Mesothelial cell of epicardium (in vitro differentiated cells): ENCODE measurements at places on chromosomes 5 and 9.
A peak's percentile ranks its signal among the peaks of the same experiment; 100 is the strongest.

DNA sequence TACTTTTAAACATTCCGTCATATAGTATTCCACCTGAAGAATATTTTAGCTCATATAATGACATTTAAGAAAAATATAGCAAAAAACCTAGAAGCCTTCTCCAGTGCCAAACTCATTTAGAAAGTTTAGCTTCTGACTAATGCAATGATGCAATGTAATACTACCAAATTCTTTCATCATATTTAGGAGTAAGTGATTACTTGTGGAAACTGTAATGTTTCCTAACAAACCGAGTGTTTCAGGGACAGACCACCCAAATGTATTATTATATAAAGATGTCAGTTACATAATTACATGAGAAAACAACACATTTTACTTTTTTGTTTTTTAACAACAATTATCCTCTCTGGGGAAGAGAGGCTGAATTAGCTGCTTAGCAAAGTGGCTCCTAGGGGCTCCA, 316.2 kb downstream of the ARL15 start:
- no peak for DNase-seq

- DNase-seq = no peak
Observed at GRCh38 chr5:135724617-135725016, 109.8 kb upstream of the SLC25A48 start.

DNA sequence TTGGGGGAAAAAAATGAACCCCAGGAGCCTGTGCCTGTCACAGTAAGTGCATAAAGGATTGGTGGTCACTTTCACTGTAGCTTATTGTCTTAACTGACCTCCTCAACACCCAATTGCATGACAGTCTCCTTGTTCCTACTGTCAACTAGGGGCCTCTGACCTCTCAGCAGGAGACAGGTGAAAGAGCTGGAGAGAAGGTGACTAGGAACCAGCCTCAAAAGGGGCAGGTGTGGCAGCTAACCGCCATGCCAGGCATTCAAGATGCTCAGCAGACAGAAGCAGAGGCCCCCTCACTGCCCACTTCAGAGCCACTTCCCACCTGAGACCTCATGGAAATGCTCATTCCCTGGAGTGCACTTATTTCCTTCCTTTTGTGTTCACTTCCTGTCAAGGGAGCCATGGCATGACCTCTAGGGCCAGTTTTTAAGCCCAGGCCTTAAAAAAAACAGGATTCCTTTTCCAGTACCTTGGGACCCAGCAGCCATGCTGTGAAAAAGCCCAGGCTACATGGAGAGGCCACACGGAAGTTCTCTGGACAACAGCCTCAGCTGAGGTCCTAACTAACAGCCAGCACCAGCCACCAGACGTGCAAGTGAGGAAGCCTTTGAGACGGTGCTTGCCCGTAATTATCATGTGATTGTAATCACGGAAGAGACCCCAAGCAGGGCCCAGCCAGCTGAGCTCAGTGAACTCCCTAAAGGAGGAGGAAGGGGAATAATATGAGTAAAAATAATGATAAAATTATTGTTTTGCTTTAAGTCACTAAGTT, 74.9 kb downstream of the NSUN2 start:
- DNase-seq = no peak

DNA sequence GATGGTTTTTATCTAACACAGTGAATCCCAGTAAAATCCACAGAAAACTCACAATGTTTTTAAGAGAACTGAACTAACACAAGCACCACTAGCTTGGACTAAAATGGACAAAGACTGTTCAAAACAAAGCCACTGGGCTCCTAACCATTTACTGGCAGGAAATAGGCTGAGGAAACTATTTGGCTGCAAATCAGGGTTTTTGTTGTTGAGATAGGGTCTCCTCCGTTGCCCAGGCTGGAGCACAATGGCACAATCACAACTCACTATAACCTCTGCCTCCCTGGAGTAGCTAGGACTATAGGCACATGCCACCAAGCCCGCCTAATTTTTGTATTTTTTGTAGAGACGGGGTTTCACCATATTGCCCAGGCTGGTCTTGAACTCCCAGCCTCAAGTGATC, 99.7 kb downstream of the THBS4 start:
- DNase-seq = no peak

DNA sequence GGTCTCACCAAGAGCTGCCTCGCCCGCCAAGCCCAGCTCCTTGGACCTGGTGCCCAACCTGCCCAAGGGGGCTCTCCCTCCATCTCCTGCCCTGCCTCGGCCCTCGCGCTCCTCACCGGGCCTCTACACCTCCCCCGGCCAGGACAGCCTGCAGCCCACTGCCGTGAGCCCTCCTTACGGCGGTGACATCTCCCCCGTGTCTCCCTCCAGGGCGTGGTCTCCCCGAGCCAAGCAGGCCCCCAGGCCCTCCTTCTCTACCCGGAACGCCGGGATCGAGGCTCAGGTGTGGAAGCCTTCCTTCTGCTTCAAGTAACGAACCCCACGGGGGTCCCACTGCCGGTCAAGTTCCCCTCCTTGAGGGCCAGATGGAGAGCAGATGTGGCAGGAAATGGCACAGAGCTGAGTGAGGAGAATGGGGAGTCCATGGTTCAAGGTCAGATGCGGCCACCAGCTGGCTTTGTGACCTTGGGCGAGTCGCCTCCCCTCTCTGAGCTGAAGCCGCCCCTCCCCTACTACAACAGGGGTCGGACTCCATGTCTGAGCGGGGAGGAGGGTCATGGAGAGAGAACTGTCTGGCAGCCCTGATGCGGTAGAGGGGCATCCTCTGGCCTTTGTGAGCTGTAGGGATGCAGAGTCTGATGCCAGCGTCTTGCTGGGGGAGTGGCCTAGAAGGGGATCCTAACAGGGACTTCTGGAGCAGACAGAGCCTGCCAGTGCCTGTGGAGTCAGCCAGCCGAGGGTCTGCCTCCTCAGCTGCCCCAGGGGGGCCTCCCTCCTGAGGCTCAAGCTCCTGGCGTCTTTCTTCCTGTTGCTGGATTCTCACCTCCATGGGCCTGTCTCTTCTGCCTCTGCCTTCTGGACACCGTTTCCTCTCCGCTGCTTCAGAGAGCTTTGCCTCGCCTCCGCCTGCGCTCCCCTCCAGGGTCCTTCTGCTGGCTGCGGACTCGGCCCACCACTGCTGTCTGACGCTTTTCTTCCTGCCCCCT, 9.9 kb downstream of the SYNPO start:
- no peak for DNase-seq

- no peak for DNase-seq
Observed at GRCh38 chr5:91049800-91050199, 333.3 kb downstream of the ARRDC3 start.

DNA sequence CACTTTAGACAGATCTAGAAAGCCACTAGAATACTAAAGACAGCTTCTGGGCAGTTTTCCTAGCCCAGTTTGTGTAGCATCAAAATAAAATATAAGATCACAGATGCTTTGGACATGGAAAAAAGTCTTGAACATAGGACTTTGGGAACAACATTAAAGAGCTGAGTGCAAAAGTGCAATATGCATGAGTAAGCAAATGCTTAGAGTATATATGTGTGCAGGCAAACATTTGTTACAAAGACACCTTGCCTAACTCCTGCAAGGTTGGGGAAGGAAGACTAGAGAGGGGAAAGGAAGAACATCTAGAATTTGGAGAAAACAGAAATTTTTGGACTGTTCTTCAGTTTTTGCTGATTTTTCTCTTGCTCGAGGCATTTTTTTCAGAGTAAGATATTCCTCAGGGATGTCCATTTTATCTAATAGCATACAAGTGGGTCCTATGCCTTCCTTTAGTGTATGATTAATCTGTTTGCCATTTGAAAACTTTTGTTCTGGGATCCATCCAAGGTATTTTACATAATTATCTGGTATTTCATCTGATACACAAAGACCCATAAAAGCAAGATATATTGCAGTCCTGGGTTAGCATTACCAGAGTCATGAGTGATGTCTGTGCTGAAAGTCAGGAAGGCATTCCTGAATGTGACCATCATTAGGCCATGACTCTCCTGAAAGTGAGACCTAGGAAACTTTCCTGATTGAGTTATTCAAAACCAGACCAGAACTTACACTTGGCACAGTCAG, 142.0 kb upstream of the RGMB start:
- DNase-seq = no peak

GRCh38 chr5:15008476-15008875, 136.9 kb upstream of the ANKH start:
- DNase-seq = peak; percentile 58

GRCh38 chr9:98654247-98654646, 54.5 kb downstream of the GABBR2 start:
- no peak for DNase-seq

GRCh38 chr5:8829323-8830029, 716.4 kb downstream of the SEMA5A start:
- DNase-seq = no peak

GRCh38 chr5:61228229-61228628, 66.0 kb upstream of the SMIM15 start:
- no peak for DNase-seq

DNA sequence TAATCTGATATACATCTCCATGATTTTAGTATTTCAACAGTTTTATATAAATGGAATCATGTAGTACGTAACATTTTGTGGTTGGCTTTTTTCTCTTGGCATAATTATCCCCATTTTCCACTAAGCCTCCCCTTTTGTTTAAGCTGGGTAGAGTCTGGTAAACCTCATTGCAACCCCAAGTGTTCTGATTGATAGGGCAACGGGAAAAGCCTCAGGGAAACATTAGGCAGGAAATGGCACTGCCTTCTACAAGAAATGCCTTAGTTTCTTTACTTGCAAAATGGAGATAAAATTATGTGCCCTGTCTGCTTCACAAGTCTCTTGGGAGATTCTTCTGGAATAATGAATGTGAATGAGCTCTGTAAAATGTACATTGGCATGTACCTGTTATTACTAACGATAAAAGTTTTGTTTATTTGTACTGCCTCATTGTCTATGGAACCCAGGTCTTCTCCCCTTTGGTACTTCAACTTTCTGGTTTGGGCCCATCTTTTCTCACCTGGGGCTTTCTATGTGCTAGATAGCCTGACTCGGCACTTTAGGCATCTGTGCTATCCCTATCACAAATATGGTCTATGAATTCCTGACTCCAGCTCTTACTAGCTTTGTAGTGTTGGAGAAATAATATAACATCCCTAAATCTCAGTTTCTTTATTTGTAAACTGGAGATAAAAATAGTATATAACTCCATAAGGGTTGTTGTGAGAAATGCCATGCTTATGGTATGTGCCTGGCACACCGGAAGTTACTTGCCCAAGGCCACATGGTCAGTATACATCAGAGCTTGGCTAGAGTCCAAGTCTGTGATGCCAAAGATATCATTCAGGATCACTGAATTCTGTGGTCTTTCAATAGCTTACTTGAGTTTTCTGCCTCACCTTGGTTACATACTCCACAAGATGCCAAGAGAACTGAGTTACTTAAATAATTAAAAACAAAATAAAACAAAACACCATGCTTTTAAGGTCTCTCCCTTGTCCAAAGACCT, 48.2 kb upstream of the ZNF169 start:
- no peak for DNase-seq

- no peak for DNase-seq
Observed at GRCh38 chr9:20292002-20292401, 330.3 kb downstream of the MLLT3 start.

GRCh38 chr5:137501846-137502406, 2.8 kb upstream of the SPOCK1 start:
- DNase-seq = no peak

- DNase-seq = no peak
Observed at GRCh38 chr5:87121304-87122150, 146.2 kb upstream of the RASA1 start.

- peak; percentile 74 for DNase-seq
Observed at GRCh38 chr9:106892632-106893031, 29.7 kb downstream of the ZNF462 start.

GRCh38 chr9:82597241-82598203, 465.4 kb downstream of the RASEF start:
- DNase-seq = no peak

GRCh38 chr5:11214864-11215644, 454.0 kb upstream of the DAP start:
- DNase-seq = no peak

DNA sequence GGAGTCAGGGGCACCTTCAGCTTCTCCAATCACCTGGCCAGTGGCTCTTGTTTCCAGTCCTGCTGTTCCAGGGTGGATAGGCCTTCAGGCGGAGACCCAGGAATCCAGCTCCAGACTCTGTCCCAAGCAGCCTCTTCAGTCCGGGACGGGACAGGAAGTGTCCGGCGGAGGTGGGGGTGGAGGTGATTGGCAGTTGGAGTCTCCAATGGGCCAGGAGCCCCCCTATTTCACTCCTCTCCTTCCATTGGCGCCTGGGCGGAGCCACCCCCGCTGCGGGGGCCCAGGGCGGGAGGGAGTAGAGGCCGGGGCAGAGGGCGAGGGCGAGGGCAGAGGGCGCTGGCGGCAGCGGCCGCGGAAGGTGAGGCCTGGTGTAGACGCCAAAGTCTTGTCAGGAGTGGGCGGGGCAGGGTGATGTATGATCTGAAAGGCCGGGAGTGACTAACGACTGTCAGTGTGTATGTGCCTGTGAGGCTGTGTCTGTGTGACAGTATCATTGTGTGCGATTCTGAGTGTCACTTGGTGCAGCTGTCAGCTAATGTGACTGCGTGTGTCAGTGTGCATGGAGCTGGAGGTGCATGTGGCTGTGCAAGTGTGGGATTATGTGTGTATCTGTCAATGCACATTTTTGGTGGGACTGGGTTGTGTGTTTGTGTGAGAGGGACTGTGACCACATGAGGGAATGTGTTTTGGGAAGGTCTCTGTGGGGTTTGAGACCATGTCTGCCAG, at the start of gene IL11RA:
TSS of gene IL11RA (plus strand) at position 310 of the 726 bp plus-strand sequence. CDS start 3,033 bp downstream, outside the sequence.
- DNase-seq = no peak

DNA sequence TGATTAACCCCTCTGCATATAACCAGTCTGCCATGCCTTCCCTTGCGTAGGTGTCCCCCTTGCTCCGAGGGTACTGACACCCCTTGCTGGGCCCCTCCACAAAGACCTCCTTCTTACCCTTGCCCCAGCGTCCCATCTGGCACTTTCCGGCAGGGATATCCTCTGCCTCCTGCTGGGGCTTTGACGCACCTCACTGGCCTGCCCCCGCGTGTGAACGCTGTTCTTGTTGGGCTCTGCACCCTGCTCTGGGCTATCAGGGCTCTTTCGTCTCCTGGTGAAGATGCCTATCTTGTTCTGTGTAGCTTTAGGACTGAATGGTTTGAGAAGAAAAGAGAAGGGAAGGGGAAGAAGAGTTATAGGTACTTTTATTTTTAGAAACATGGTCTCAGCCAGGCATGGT, 53.0 kb downstream of the SUB1 start:
- no peak for DNase-seq

DNA sequence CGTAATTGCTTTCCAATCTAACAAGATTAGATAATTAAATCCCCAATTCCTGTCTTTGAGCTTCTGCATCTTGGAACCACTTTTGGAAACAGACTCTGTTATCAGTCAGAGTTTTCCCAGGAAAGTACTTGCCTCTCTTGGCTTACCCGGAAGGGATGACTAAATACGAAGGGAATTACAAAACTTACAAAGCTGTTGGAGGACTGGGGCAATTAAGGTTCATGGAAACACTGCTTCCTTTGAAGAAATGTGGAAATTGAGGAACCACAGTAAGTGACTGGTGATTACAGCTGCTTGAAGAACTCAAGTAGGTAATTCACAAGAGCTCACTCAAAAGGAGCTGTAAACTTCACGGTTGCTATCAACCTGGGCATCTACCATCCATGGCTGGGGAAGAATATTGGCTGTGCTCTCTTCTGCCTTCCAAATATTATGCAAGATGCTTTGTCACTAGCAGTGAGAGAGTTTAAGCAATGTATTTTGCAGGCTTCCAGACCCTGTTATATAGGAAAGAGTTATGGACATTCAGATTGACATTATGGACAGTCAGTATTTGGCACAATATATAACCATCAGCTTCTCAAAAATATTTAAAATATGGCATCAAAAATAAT, 104.6 kb upstream of the MAN2A1 start:
- no peak for DNase-seq
